LNCaP clone FGC (cell line): ENCODE measurements at places on chromosomes 4 and X.

DNA sequence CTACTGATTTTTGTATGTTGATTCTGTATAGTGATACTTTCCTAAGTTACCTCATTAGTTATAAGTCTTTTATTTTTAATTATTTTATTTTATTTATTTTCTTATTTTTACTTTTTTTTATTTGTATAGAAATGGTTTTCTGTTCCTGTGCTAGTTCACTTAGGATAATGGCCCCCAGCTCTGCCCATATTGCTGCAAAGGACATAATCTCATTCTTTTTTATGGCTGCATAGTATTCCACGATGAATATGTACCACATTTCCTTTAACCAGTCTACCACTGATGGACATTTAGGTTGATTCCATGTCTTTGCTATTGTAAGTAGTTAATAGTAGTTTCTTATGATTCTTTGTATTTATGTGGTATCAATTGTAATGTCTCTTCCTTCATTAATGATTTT is 31.5 kb upstream of the GK2 start:
- DNase-seq = no peak

- DNase-seq = no peak
Observed at GRCh38 chr4:17740702-17741101, 40.7 kb downstream of the FAM184B start.

- no peak for DNase-seq
Observed at GRCh38 chr4:57764856-57765255, 654.7 kb upstream of the IGFBP7 start.

DNA sequence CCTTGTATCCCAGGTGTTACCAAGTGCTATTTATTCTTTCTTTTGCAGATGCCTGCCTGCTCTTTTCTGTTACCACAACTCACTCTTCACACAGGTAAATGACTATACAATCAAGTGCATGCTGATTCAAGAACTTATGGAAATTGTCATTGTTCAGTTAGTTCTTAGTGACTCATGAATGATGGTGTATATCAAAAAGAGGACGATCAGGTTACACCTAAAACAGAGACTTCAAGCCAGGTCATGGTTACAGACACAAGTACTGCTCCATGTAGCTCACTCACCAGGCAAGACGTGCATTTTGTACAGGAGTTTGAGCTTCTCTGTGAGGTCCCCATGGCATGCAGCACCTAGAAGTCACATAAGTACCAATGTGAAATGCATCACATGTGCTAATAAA is 59.3 kb upstream of the UCP1 start:
- DNase-seq = no peak

DNA sequence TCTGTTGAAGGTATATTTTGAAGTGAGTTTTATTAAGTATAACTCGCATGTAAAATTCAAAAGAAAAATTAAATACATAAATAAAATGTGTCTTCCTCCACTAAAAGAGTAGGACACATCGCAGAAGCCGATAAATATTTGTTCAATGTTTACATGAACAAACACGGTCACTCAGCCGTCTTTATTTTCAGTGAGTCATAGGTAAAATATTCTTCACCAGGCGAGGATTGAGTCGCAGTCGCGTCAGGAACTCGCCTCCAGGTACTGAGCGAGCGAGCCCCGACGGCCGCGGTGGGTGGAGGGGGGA is 271 bp upstream of the FUNDC2 start:
- DNase-seq = no peak

DNA sequence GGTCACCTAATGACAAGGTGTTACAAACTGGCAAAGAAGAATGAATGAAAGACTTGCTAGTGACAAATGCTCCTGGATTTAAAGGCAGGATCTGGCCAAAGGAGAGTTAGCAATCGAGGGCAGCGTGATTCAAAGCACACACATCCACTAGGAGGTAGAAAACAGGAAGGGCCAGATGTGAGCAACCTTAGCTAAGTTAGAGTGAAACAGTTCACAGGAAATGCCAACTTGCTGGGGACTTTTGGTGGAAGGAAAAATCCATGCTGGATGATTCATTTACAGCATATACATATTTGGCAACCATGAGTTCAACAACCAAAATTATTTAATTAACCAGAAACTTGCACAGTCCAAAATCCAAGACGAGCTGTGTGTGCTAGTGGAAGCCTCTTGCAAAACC is 276.9 kb downstream of the PTTG2 start:
- DNase-seq = no peak

DNA sequence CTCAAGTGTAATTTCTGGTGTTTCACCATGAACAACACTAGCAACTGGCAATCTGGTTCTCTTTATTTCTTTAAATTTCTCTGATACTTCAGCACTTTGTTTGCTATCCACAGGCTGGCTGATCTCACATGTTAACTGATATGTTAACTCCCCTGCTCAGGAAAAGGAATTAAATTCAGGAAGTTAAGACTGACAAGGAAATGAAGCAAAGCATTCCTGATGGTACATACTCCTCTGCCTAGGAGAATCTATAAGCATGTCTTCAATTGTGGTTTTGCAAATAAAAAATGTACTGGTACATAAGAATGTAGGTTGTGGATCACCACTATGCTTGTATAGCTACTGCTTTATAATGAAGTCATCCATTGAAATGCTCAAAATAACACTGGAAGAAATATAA is 1119.2 kb upstream of the INTU start:
- no peak for DNase-seq
